ENCODE measurements at places on chromosomes 4 and X. TPM values are rescaled to one million over a fixed set of nuclear protein-coding genes. Genes with fewer than 3 reads are reported as not detected.

Gene TGIF2LX
- total RNA-seq = not detected

Gene GAGE12H
- not detected for total RNA-seq

Gene UNC5C
- total RNA-seq = 18.1 TPM

Gene SPATA18
- 16.4 TPM for total RNA-seq

Gene IGFBP7
- total RNA-seq = 2,649 TPM

Gene TCP11X2
- total RNA-seq = not detected

Gene HDX
- total RNA-seq = 1.2 TPM

Gene SH3BP2
- 39.3 TPM for total RNA-seq

Gene GAGE12E
- total RNA-seq = not detected

Gene MGARP
- total RNA-seq = 7.6 TPM

Gene SPRY1
- 413 TPM for total RNA-seq

Gene ZNF595
- total RNA-seq = 8.7 TPM

Gene CCDC158
- 0.05 TPM for total RNA-seq

Gene CXorf58
- total RNA-seq = not detected

Gene TXK
- total RNA-seq = not detected

All from cardiac ventricle fibroblast (primary cell).